Posterior vena cava (tissue), 2 donors: ENCODE measurements at places on chromosomes 1 and 21. TPM values are rescaled to one million over a fixed set of nuclear protein-coding genes. Genes with fewer than 3 reads are reported as not detected.

- DNase-seq, result no peak
Observed at GRCh38 chr1:214414691-214415090, 133.7 kb downstream of the SMYD2 start.

DNA sequence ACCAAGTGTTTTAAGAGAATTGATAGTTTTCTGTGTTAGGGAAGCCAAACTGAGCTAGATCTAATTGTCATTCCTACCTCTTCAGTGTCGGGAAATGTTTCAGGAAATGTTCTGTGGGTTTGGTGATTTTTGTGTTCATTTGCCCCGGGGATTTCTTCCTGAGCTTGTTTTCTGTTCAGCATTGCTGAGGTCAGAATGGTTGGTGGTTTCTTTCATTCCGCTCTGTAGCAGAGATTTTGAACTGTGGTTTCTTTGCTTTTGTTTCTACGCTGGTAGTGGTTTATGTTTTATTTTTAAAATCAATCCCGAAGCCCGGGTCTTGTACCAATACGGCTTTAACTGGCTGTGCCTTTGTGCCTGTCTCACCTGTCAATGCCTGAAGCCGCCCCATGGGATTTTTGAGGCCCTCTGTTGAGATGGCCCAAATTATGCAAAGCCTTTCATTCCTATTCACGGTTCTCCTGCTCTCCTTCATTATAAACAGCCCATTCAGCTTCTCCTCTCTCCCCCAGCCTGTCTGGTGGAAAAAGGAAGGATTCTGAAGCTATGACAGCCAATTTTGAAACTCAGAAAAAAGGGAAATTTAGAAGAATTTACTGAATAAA lies 417.2 kb upstream of the KAZN start:
- DNase-seq, result no peak

DNA sequence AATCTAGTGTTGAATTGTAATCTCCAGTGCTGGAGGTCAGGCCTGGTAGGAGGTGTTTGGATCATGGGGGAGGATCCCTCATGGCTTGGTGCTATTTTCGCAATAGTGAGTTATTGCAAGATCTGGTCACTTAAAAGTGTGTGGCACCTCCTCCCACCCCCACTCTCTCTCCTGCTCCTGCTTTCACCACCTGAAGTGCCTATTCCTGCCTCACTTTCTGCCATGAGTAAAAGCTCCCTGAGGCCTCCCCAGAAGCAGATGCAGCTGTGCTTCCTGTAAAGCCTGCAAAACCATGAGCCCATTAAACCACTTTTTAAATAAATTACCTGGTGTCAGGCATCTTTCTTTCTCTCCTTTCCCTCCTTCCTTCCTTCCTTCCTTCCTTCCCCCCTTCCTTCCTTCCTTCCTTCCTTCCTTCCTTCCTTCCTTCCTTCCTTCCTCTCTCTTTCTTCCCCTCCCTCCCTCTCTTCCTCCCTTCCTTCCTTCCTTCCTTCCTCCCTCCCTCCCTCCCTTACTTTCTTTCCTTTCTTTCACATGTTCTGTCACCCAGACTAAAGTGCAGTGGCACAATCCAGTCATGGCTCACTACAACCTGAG lies 172.4 kb downstream of the C1orf21 start:
- no peak for DNase-seq

DNA sequence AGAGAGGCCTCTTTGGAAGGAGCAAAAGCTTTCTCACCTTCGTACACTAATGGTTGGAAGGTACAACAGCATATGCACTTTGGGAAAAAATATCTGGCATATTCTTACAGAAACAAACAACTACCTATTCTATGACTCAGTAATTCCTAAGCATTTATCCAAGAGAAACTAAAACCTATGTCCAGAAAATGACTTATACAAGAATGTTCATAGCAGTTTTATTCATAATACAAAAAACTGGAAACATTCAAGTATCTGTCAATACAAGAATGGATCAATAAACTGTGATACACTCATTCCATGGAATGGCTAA lies 8.2 kb downstream of the NBPF1 start:
- DNase-seq, result no peak

DNA sequence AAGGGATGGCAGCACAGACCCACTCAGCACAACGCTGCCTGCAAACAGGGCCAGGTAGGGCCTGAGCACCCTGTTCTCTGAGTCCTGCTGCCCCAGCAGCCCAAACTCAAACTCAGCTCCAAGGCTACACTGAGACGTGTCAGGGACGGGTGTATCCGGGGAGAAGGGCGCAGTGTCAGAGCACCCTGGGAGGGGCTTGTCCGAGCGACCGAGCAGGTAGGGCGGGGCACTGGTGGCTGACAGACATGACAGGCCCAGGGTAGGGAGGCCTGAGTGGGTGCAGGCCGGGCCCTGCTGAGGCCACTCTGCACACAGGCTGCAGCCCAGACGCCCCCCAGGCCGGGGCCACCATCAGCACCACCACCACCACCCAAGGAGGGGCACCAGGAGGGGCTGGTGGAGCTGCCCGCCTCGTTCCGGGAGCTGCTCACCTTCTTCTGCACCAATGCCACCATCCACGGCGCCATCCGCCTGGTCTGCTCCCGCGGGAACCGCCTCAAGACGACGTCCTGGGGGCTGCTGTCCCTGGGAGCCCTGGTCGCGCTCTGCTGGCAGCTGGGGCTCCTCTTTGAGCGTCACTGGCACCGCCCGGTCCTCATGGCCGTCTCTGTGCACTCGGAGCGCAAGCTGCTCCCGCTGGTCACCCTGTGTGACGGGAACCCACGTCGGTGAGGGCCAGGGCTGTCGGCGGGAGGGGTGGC lies 5.5 kb downstream of the SCNN1D start:
- DNase-seq, result no peak

The LRRIQ3 gene
- 0.37 TPM for total RNA-seq
